Endothelial cell of coronary artery (primary cell): ENCODE measurements at places on chromosomes 6 and 20. TPM values are rescaled to one million over a fixed set of nuclear protein-coding genes. Genes with fewer than 3 reads are reported as not detected.

Gene GINS1
- total RNA-seq: 5.4 and 13.6 TPM in 2 replicates

Gene NINL
- total RNA-seq: 7.6 and 9.3 TPM in 2 replicates

Gene SDC4
- 16.2 and 48.7 TPM in 2 replicates for total RNA-seq

Gene LTB
- 2.1 and 2.3 TPM in 2 replicates for total RNA-seq

Gene FOXQ1
- total RNA-seq: not detected in 2 replicates

Gene CALHM5
- 8.4 and 8.5 TPM in 2 replicates for total RNA-seq

Gene TSPYL4
- total RNA-seq: 7.6 and 10.6 TPM in 2 replicates
